ENCODE measurements at places on chromosomes 7 and 10.

- no peak for DNase-seq
These were observed 195.5 kb downstream of the CDK14 start for GRCh38 chr7:90791596-90791995.

DNA sequence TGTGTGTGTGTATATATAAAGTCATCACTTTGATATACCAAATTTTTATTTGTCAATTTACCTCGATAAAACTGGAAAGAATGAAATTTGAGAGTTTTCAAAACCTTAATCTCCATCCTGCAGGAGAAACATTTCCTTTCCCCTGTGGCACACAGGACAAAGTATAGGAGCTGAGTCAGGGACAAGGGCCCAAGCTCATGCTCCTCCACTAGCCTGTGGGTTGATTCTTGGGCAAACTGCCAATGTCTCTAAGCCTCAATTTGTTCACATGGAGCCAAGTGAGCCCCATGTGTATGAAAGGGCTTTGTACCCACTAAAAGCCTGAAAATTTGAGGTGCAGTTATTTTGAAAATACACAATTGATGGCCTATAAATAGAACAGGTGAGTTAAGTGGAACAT, 60.3 kb upstream of the IL6 start:
- no peak for DNase-seq

- no peak for DNase-seq
These were observed 84.8 kb downstream of the ANLN start for GRCh38 chr7:36474283-36475010.

- DNase-seq: no peak
These were observed 171.1 kb upstream of the GRB10 start for GRCh38 chr7:50953820-50954219.

DNA sequence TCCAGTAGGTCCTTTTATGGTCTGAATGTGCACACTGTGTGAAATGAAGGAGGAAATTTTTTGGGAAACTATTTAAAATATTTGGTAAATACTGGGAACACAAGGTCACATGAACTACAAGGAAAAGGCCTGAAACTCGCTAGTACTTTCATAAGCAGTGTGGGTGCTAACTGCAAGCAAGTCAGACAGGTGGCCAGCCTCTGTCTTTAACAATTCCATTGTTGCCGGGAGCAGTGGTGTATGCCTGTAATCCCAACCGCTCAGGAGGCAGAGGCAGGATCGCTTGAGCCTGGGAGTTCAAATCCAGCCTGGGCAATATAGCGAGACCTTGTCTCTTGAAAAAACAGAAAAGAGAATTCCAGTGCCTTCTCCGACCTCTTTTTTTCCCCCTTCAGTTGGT, 37.5 kb downstream of the SMURF1 start:
- no peak for DNase-seq

- no peak for DNase-seq
These were observed 27.9 kb downstream of the TARP start for GRCh38 chr7:38245409-38245977.

DNA sequence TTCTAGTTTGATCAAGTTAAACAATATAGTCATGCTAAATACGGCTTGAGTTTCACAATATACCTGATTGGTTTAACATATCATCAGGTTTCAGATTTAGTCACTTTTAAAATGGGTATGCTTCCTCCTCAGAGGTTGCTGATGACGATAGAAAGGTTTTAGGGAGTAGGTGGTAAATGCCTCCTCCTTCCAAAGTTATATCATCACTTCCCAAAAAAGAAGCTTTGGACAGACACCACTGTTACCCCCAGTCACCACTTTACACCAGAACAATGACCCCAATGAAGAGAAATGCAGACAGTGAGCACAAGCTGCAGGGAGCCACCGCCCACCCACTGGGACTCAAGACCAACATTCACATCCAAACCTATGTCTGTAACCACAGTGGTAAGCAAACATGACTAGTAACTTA, 244.6 kb downstream of the SORCS1 start:
- DNase-seq: no peak

- no peak for DNase-seq
These were observed 895.7 kb downstream of the XPNPEP1 start for GRCh38 chr10:109027534-109028185.

- DNase-seq: no peak
These were observed 117.2 kb downstream of the PIP4K2A start for GRCh38 chr10:22597138-22597537.

GRCh38 chr10:5776136-5776880, 36.9 kb downstream of the GDI2 start:
- no peak for DNase-seq

GRCh38 chr10:95245425-95246055, 45.3 kb downstream of the PDLIM1 start:
- no peak for DNase-seq

DNA sequence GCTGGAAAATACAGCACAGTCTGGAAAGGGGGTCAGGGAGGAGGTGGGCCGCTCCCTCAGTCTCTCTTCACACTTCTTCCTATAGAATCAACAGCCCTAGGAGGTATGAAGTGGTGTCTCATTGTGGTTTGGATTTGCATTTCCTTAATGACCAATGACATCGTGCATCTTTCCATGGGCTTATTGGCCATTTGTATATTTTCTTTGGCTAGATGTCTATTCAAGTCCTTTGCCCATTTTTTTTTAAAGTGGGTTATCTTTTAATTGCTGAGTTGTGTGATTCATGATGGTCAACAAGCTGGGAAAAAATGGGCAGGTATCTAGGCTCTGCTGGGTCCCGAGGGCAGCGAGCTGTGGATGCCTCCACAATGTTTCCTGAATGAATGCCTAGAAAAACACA, 29.1 kb downstream of the TMEM130 start:
- DNase-seq: no peak

DNA sequence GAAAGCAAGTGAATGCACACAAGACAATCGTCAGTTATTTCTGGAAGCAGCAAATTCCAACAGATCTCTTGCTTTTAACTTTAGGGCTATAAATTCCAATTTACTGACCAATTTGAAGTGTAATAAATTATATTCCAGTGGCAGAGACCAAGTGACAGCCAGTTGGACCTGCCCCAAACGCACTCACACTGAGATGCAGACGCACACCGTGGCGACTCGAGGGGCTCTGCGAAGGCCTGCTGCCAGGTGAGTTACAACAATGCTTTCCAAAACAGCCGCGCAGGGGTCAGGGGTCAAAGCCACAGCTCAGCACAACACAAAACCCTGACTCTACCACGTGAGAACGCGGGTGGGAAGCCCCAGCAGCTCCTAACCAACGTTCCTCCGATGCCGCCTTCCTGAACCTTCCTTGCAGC, 97.4 kb downstream of the ZRANB1 start:
- no peak for DNase-seq

- no peak for DNase-seq
These were observed 56.0 kb downstream of the CPXM2 start for GRCh38 chr10:123835575-123835974.

GRCh38 chr10:112826018-112826697, 123.9 kb upstream of the TCF7L2 start:
- DNase-seq: peak; percentile 22

DNA sequence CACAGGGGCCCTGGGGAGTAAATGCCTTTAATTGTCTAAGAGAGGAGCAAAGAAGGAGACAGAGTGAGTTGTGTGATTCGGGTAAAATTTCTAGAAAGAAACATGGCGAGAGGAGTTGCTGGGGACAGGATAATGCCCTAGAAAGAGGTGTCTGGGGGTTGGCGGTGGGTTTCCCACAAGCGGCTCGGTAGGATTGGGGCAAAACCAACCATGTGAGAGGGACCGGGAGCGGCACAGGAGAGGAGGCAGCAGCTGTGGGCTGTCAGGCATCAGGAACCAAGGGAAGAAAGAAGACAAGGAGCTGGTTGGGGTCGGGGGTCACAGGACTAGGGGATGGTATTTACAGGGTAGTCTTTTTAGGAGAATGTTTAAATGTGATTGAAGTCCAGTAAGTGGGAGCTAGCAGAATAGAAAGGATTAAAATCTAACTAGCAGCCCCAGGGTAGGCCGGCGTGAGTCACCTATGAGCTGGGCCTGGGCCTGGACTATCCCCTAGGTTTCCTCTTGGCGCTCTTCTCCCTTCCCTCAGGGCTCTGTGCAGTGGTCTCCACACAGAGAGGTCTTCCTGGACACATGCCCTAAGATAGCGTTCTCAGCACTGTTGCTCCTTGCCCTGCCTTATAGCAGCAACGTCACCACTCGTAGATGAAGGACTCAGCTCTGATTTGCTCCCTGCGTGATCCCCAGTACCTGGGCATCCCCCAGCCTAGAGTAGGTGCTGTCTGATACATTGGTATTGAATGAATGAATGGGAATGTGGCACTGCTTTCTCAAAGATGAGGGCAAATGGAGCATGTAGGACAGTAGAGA, 32.6 kb downstream of the IKZF1 start:
- no peak for DNase-seq

DNA sequence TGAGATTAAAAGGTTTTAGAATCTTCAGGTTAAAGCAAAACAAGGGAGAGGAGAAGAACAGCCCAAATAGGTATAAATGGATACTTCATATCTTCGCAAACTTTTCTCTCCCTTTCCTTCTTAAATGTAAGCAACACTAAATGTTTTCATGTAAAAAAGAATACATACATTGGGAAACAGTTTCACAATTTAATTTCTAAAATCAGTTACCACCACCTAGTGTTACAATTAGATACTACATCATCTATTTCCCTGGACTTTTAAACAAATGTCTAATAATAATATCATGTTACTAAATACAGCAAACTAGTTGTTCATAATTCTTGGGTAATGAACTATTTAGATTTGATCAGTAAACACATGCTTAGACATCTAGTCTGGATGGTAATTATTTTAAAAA, 35.8 kb downstream of the MINDY3 start:
- no peak for DNase-seq

- no peak for DNase-seq
These were observed 58.0 kb downstream of the CHST15 start for GRCh38 chr10:124035306-124035927.

DNA sequence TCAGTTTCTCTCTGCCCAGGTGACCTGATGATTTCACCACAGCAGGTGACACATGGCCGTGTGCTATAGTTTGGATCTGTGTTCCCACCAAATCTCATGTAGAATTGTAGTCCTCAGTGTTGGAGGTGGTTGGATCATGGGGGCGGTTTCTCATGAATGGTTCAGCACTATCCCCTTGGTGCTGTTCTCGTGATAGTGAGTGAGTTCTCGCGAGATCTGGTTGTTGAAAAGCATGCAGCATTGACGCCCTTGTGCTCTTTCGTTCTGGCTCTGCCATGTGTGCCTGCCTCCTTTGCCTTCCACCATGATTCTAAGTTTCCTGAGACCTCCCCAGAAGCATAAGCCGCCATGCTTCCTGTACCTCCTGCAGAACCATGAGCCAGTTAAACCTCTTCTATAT, 85.2 kb upstream of the C1QL3 start:
- no peak for DNase-seq

GRCh38 chr7:116045532-116045931, 15.0 kb upstream of the TFEC start:
- DNase-seq: no peak

DNA sequence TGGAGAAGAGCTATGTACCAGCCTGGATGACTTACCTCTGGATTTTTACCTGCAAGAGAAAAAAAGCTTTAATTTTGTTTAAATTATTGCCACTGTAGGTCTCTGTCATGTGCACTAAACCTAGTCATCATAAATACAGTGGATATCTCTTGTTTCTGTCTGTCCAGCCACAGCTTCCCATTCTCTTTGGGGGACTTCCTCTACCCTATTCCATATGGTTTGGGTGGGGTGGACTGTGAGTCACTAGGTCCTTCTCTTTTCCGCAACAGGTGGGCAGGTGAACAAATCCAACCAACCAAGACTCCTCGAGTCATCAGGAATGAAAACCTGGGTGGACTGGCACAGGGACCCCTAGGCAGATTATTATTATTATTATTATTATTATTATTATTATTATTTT, 87.3 kb upstream of the CYTH3 start:
- no peak for DNase-seq

- no peak for DNase-seq
These were observed 341.9 kb downstream of the PTPRN2 start for GRCh38 chr7:158245724-158246041.

- DNase-seq: no peak
These were observed 528.1 kb downstream of the KCNMA1 start for GRCh38 chr10:77109351-77109994.

GRCh38 chr7:133294234-133294633, 41.4 kb downstream of the EXOC4 start:
- DNase-seq: no peak

DNA sequence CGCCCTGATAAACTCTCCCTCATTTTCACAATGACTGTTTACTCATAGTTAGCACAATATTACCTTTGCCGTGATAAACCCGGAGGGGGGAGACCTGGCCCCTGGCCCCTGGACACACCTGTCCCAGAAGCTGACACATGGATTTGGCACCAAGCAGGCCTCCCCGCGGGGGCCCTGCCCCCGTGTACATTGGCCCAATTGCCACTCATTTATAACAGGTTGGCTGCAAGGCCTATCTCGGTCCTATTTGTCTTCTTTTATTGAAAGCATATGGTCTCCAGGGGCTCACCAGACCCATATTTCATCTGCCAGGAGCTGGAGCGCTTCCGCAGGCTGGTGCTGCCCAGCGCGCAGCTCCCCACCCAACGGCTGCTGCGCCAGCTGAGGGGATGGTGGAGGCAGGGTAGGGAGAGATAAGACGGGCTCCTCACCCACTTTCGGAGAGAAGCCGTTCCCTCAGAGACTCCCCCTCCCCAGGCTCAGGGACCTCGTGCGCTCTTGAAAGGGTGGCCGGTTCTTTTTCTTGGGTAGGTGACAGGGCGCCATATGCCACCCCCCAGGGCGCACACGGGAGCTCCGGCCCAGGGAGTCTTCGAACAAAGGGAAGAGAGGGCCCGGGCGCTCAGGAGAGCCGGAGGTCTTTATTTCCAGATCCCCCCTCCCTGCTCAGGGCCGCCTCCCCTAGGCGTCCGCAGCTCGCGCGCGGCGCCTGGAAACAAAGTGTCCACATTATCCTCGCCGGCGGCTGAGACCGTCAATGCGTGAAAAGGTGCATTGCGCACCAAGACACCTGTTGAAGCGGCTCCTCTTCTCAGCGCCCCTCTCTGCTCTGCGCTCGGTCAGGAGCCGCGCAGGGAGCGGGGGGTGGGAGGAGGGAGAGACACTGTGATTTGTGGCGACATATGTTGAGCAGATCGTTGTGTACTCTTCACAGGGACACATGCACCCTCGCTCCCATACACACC, 4.3 kb upstream of the NEUROG3 start:
- DNase-seq: no peak

GRCh38 chr10:129922598-129923123, 41.4 kb downstream of the EBF3 start:
- DNase-seq: no peak

- DNase-seq: no peak
These were observed 2.6 kb upstream of the MYPN start for GRCh38 chr10:68106656-68107055.

DNA sequence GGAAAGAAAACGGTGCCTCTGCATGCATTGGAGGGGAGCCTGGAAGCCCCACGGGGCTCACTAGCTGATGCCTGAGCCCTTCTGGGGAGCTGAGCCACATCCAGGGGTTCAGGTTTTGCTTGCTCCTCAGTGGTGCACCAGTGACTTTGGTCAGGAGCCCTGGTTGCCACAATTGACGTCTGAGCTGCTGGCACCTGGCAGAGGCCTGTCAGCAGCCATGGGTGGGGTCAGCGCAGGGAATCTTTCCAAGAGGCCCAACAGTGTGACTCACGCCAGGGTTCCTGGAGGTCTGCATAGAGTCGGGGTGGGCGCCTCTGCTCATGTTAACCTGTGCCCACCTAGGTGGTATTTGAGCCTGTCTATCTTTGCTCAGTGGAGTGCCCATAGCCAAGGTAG, 138.7 kb downstream of the NEURL1 start:
- no peak for DNase-seq

GRCh38 chr10:58859526-58859925, 316.9 kb upstream of the PHYHIPL start:
- DNase-seq: no peak
